AG10803 (cell line): ENCODE measurements at places on chromosomes 5 and 9.

- DNase-seq, result peak; percentile 75
Observed at GRCh38 chr5:153159616-153160015, 330.9 kb upstream of the GRIA1 start.

DNA sequence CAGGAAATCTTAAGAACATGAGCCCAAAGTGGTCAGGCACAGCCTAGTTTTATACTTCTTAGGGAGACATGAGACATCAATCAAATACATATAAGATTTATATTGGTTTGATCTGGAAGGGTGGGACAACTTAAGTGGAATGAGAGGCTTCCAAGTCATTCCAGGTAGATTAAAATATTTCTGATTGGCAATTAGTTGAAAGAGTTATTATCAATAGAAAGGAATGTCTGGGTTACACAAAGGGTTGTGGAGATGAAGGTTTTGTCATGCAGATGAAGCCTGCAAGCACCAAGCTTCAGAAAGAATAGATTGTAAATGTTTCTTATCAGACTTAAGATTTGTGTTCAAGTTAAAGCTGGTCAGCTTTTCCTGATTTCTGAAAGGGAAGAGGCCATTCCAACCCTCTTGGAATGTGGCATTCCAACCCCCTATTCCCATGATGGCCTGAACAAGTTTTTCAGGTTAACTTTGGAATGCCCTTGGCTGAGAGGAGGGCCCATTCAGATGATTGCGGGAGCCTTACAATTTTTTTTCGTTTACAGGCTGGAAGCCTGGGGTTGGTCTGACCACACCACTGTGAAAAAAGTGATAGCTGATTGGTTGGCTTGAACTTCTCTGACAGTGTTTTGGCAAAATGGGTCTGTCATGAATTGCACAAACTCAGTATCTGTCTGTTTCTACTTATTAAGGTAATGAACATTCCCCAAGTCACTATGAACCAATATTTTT, 245.6 kb upstream of the RAI14 start:
- peak; percentile 79 for DNase-seq

- DNase-seq, result peak; percentile 12
Observed at GRCh38 chr9:6049798-6050197, 34.4 kb upstream of the RANBP6 start.

DNA sequence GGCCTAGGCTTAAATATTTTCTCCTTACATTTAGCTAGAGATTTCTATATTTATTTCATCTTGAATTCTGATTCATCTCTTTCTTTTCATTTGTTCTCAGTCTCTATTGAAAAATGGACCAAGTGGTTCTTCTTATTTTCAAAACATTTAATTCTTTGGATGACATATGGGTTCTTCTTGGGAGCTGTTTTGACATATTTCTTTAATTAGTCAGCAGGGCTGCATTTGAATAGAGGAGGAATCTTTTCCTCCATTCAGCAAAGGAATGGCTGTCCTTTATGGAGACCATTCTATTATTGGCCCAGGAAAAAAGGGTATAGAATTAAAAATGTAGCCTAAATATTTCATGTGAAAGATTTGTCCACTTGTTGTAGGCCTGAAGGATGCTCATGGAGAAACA, 109.9 kb downstream of the RPS23 start:
- peak; percentile 54 for DNase-seq

GRCh38 chr9:137311171-137311985, 9.3 kb upstream of the NRARP start:
- no peak for DNase-seq

GRCh38 chr5:16497546-16497945, 31.9 kb upstream of the ZNF622 start:
- no peak for DNase-seq

GRCh38 chr5:148839960-148840359, 13.5 kb downstream of the ADRB2 start:
- no peak for DNase-seq

DNA sequence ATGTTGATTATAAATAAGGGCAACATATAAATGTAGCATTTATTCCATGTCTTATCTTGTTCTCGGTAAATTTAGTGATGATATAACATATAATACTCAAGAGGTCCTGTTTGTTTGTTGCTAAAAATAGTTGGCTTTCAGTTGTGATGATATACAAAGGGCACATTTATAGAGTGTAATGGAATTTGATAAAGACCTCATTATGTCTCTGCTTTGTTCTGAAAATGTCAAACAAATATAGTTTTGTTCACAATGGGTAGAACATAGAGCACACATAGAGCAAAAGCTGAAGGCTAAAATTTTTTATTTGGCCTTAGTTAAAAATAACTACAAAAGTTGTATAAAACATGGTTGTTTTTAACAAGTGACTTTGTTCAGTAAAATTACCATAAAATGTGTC, 477.1 kb upstream of the SMC2 start:
- DNase-seq, result no peak
